BJ (cell line): ENCODE measurements at places on chromosomes 6 and 20. TPM values are rescaled to one million over a fixed set of nuclear protein-coding genes. Genes with fewer than 3 reads are reported as not detected.

DNA sequence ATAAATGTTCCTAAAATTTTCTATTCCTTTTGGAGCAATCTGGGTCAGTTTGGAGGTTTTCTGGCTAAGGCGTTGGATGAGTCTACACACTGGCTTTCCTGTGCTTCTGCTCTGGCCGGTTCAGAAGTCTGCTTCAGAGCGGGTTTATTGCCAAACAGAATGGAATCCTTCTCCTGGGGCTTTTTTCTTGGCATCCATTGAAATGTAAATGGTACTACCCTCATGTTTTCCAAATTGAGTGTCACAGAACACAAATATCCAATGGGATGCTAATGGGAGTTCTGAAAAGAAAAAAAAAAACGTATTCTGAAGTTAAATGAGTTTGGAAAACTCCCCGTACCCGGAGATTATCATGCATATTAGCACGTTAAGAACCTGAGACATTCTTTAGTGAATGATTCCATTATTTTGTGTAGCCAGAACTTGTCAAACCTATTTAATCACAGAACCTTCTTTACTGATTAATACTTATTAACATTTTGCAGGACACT lies 930.3 kb downstream of the QKI start:
- DNase-seq = no peak

DNA sequence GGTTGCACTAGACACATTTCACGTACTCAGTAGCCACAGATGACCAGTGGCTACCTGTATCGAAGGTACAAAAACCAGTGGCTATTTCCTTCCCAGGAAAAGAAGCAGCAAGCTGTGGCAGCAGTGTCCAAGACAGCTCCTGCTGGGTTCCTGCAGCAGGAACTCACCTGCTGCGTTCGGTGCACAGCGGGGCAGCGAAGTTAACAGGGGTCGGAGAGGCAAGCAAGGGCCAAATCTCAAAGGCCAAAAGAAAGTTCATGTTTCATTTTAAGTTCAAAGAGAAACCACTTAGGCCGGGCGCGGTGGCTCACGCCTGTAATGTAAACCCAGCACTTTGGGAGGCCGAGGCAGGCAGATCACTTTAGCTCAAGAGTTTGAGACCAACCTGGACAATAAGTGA lies 26.9 kb downstream of the ASIP start:
- DNase-seq = no peak

KCNK16 gene
- not detected in 2 replicates for polyA plus RNA-seq

RAE1 gene
- polyA plus RNA-seq = 30.5 and 39.0 TPM in 2 replicates

TNNC2 gene
- polyA plus RNA-seq = 0.60 and 0.81 TPM in 2 replicates

DNA sequence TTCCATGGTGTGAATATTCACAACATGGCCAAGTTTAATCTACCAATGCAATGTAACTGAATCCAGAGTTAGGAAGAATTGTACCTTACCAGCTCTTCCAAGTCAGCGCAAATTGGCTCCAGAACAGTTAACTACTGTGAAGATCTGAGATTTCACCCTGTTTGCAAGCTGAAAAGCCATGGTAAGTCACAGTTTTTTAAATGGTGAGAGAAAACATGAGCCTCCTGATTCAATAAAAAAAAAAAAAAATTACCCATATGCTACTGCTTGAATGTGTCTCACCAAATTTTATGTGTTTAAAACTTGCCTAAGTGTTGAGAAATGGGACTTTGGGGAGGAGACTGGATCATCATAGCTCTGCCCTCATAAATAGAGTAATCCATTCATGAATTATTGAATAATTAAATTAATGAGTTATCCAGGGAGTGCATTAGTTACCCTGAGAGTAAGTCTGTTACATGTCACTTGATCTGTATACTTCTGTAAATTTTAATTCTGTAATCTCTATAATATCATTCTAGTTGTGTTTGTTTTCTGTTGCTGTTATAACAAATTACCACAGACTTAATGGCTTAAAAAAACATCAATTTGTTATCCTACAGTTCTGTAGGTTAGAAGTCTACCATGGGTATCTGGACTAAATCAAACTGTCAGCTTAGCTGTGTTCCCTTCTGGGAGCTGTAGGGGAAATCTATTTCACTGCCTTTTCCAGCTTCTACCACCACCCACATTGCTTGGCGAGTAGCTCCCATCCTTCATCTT lies 1355.9 kb downstream of the GRIK2 start:
- no peak for DNase-seq

DNA sequence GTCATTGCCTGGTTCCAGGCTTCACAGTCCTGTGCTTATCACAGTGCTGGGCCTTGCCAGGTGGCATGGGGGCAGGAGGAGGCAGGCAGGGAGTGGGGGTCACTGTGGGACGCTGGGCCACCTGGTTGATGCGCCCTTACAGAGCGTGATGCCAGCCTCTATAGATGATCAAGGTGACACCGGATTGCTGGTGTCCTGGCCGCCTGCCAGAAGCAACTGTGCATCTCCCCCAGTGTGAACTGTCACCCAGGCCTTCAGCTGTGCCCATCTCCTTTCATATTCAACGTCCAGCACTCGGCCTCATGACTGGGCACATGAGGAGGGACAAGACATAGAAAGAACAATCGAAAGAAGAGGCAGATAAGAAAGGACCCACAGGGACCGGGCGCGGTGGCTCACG lies 318.9 kb downstream of the TAF4 start:
- no peak for DNase-seq

HCK gene
- polyA plus RNA-seq = 0.05 TPM in 1 of 2 replicates, not detected in the other

QRSL1 gene
- polyA plus RNA-seq = 7.5 and 10.4 TPM in 2 replicates

GRCh38 chr20:45282700-45283550 lies 23.7 kb upstream of the RBPJL start:
- DNase-seq = no peak

GRCh38 chr20:58361481-58362205 lies 27.4 kb upstream of the VAPB start:
- DNase-seq = peak; percentile 77

DNA sequence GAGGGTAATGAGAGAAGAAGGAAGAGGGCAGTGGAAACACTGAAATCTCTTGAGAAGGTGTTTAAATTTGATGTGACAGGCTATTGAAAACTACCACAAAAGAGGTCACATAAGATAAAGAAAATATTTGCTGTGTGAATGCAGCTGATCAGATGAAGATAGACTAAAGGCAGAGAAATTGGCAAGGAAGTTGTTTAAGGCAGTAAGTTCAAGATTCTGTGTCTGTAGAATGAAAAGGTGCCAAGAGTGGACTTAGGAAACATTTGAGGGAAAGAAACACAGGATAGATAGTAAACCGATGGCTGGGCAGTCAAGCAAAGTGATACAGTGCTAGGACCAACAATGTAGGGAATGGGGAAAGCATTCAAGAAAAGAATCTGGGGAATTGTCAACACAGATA lies 332.3 kb upstream of the MARCKS start:
- no peak for DNase-seq

- DNase-seq = no peak
Measured at GRCh38 chr20:25067102-25067987, 9.4 kb upstream of the ACSS1 start.

DNA sequence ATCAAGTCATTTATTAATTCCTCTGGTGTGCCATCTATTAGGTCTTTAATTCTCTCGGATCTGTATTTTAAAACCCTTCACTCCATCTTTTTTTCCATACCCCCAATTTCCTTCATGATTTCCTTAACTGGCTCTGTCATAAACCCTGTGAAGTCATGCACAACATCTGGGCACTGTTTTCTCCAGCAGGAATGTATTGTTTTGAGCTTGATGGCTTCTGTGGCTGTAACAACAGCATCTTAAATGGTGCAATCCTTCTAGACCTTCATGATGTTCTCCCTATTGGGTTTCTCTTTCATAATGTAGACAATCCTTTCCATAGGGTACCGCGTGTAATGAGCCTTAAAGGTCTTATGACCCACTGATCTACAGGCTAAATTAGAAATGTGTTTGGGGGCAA lies 29.0 kb downstream of the CDK19 start:
- no peak for DNase-seq

- peak; percentile 33 for DNase-seq
Measured at GRCh38 chr6:124924333-124924759, 37.9 kb upstream of the RNF217 start.

DNA sequence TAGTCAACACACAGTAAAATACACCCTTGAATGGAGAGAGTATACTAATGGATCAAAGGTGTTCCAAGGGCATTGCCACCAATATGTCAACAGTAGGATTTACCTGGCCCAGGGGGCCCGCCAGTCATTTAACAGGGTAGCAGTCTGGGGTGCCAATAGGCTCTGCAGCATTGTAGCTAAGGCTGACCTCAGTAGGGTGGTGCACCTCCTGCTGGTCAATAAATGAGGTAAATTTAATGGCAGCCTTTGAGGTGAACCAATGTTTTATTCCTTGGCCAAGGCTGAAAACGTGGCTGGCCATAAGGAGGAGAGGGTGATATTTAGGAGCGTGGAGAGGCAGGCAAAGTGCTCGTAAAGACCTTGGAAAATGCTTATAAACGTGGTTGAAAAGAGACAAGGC lies 147.2 kb downstream of the RPS12 start:
- no peak for DNase-seq

PKHD1 gene
- not detected in 2 replicates for polyA plus RNA-seq

DNA sequence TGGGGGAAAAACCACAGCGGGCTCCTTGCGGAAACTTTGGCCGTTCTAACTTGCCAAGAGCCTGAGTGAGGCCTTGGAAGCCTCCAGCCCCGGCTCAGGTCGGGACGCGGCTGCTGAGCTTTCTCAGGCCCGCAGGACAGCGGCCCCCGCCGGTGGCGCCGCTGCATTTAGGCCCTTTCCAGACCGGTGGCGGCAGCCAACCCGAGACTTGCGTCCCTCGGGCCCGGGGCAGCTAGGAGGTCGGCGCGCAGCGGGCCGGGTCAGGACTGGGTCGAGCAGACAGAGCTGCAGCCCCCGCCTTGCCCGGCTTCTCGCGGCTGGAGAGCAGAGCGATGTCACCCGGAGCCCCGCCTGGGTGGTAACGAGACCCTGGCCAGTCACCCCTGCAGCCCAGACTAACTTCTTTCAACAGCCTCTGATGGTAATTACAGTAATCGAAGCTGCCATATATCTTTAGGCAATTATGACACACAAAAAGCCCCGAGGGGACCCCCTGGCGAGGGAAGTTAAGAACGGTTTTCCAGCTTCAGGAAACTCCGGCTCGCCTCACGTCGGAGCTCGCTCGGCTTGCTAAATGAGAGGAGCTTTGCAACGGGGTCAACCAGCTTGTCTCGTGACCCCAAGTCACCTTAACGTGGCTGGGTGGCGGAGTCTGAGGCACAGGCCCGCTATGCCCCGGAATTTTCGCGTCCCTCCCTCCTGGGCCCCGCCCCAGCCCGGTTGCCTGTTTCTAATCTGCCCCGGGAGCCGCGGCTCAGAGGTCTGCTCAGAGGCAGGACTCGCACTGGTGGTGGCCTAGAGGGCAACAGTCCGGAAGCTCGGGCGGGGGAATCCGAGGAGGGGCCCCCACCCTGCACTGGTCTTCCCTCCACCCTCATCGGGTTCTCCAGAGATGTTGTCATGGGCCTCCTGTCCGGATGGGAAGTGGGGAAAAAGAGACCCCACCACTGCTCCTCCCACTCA lies 3.0 kb downstream of the NR2E1 start:
- DNase-seq = no peak

DNA sequence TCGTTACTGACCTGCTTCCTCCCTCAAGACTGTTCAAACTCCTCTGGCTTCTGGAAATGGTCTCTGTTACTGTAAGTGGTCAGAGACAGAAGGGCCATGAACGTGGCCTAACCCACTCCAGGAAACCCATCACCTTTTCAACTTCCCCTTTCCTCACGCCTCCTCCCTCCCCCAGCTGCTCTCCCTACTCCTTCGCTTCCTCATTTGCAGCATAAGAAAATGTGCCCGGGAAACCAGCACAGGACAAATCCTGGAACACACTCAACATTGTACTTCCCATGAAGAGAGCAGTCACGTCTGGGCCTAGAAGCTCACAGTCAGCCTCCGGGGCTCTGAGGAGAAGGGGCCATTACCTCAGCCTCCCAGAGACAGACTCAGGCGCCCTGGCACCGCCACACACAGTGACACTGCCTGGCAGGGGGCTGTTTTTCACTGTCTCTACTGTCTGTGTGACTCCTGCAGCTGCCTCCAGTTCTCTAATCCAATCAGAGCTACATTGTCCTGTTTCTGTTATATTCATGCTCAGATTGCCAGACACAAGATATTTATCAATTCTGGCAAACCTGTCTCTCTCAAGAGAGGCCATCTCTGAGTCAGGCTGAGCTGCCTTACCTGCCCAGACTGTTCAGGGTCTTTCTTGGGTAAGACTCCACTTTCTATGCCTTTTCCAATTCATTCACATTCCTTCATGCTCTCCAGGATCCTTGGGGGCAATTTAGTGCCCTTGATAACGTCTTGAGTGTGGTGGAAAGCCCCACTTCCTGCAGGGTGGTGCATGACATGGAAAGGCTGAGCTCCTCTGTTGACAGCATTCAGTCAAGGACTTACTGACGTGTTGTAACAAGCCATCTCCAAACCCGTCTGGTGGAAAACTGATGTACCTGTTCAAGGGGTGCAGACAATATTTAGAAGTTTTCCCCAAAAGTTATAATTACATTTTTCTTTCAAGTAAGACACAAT lies 242.2 kb downstream of the HIVEP2 start:
- no peak for DNase-seq

GRCh38 chr20:33163856-33164762 lies 3.9 kb upstream of the BPIFA2 start:
- no peak for DNase-seq

DNA sequence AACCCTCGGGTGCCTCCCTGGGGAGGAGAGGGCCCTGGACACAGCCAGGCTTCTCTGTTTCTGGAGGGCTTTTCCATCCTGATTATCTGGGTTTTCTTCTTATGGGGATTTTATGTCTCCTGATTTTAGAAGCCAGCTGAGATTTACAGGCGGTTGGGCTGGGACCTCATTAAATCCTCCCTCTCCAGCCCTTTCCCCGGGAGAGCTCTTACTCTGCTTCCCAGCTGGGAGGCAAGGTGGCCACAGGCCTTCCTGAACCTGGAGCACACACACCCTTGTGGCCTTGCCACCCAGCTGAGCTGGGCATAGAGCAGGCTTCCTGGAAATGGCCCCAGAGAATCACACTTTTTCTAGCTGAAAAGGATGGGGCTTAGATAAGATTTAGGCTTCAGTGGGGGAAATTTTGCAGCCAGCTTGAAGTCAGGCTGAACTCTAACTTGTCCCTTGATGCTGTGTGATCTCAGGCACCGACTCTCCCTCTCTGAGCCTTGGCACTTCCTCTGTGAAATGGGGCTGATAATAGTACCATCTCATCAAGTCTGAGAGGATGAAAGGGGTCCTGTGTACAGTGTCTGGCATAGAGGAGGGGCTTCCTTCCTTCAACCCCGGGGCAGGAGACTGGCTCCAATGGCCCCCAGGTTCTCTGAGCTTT lies 16.6 kb downstream of the VSTM2L start:
- DNase-seq = no peak
